ENCODE measurements at places on chromosomes 1 and 21.

DNA sequence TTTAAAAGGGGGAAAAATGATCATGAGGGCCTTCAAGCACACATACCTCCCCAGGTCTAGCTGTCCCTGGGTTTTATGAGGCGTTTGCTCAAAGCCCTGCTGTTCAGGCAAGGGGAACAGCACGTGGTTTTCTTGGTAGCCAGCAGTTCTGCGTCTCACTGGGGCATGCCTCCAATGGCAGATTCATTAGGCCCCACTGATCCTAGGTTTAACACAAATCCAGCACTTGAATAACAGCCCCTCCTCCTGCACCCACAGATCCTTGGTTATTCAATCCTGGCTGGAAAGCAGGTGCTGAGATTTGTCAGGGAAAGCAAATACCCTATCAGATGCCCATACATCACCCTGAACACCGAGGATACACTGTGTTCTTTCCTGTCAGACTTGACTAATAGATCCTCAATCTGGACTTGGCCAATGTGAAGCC, 106.4 kb downstream of the ZC3H11B start:
- DNase-seq: no peak

- DNase-seq: no peak
Measured at GRCh38 chr1:72357411-72357810, 75.1 kb upstream of the NEGR1 start.

- no peak for DNase-seq
Measured at GRCh38 chr21:39184050-39184980, 1.1 kb upstream of the PSMG1 start.

- no peak for DNase-seq
Measured at GRCh38 chr1:37954316-37954971, 7.6 kb upstream of the INPP5B start.

- no peak for DNase-seq
Measured at GRCh38 chr1:245779797-245780755, 625.3 kb downstream of the KIF26B start.

DNA sequence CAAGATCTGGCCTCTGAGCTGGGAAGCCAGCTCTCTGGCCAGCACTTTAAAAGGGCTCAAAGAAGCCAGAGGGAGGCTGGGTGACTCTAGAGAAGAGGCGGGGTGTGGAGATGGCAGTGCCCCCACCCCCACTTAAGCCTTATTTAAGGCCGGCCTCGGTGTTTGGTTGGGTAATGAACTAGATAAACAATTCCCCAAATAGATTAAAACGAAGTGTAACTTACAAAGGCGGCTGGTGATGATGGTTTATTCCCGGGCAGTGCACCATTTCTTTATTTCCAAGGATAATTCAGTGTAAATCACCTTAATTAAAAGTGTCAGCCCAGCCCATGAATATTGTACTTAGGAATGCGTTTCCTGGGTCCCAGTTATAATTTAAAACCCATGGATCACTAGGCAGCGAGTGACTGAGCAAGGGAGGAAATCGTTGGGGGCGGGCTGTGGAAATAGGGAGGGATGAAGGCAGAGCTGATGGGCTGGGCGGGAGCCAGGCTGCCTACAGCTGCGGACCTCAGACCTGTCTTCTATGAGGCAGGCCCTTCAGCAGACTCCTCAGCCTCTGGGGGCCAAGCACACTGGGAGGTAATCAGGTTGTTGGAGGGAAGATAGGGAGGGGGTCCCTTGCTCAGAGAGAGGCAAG, 54.9 kb downstream of the TMEM53 start:
- no peak for DNase-seq

DNA sequence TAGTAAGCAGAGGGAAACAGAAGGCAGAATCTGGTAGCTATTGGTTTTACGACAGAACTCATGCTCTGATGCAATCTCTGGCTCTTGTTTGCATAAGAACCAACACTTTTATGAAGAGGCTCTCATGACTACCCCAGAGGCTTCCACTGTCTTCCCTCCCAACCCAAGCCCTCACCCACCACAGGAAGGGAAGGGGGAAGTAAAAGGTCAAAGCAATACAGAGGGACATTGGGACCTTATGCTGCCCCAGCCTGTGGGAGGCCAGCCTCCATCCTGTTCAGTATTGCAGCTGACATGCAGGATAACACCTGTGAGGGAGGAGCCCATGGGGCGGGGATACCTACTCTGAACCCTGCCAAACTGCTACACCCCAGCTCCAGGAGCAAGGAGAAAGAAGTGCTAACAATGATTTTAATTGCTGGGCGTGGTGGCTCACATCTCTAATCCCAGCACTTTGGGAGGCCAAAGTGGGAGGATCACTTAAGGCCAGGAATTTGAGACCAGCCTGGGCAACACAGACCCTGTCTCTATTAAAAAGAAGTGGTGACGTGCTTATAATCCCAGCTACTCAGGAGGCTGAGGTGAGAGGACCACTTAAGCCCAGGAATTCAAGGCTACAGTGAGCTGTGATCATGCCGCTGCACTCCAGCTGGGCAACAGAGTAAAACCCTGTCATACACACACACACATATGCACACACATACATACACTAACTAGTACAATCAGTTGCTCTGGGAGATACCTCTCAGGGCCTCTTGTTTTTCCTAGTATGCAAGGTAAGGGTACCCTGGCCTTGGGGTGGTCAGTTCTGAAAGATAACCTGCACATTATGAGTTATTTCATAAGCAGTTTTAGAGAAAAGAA, 9.5 kb downstream of the MR1 start:
- no peak for DNase-seq

DNA sequence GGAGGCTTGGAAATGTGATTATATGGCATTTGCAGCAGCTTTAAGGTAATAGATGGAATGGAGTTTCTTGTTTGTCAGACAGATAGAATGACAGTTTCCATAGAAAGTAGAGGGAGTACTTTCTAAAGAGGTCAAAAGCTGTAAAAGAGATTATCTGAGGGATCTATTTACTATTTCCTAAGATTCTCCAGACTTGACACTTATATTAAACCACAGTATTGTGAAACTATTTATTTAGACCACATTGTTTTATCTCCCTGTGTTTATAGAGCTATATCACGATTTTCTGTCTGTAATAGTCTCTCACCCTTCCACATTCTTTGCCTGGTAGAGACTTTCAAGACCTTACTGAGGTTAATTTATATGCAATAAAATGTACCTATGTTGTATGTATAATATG, 66.7 kb downstream of the MAN1A2 start:
- DNase-seq: no peak

DNA sequence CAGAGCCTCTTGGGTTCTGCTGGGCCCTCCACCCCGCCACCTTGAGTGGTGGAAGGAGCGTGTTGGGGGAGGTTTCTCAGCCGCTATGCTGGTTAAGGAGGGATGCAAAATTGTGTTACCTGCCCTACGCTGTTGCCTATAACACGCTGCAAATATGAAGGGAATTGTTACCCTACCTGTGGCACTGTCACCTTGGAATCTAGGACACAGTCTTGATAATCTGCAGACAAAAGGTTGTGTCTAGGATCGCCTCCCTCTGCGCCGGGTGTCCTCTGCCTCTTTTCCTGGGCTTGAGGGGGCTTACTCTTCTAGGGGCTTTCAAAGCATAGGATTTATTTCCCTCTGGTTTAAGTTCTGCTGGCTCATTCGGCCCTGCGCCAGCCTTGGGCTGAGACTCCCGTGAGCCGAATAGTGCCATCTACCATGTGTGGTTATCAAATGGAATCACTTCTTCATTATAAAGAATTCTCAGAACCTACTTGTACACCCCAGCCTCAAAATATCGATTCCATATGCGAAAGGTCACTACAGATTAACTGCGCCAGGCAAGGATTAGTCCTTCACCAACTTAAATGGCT, 697 bp downstream of the SLC22A15 start:
- DNase-seq: no peak

DNA sequence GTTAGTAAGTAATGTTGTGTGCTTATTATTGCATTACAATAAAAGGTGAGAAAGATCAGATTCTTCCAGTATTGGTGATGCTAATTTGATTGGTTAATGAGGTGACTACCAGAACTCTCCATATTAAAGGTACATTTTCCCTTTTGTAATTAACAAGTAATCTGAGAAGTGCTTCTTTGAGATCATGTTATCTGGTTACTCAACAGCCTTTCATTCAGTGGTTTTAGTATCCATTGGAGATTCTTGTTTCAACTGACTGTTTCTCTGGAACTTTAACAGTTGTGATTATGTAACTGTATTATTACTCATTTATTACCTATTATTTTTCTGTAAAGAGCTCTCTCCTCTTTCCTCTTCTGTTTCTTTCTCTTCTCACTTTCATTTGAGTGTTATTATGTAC, 86.7 kb downstream of the PEX14 start:
- DNase-seq: no peak

GRCh38 chr1:51610637-51611036, 6.3 kb upstream of the OSBPL9 start:
- no peak for DNase-seq

- no peak for DNase-seq
Measured at GRCh38 chr1:175244206-175244605, 51.6 kb upstream of the KIAA0040 start.

GRCh38 chr1:52876843-52877242, 34.3 kb downstream of the ZYG11A start:
- DNase-seq: no peak

Data from stimulated activated CD8-positive, alpha-beta memory T cell treated with anti-CD3 and anti-CD28 coated beads, Interleukin-15, amount 100 ng/mL, for 48 hours (primary cell).